Urinary bladder (tissue), 4 donors: ENCODE measurements at places on chromosomes 4 and X. TPM values are rescaled to one million over a fixed set of nuclear protein-coding genes. Genes with fewer than 3 reads are reported as not detected.

GRCh38 chr4:37693450-37694190 is 7.4 kb upstream of the RELL1 start:
- DNase-seq = no peak

CPZ gene
- polyA plus RNA-seq = 54.1 TPM

GRCh38 chrX:15653961-15654360 is 10.6 kb downstream of the CLTRN start:
- no peak for DNase-seq

C4orf50 gene
- 0.04 TPM for polyA plus RNA-seq

ITIH6 gene
- polyA plus RNA-seq = 0.01 TPM

GRCh38 chr4:120874792-120875774 is 47.4 kb downstream of the PRDM5 start:
- no peak for DNase-seq

GAGE12H gene
- polyA plus RNA-seq = not detected

GRCh38 chrX:47507153-47507867 is 24.3 kb upstream of the ZNF41 start:
- DNase-seq = no peak

CDKL5 gene
- 3.0 TPM for polyA plus RNA-seq

- no peak for DNase-seq
These were observed 115.7 kb upstream of the FAM9B start for GRCh38 chrX:9149501-9150245.

DNA sequence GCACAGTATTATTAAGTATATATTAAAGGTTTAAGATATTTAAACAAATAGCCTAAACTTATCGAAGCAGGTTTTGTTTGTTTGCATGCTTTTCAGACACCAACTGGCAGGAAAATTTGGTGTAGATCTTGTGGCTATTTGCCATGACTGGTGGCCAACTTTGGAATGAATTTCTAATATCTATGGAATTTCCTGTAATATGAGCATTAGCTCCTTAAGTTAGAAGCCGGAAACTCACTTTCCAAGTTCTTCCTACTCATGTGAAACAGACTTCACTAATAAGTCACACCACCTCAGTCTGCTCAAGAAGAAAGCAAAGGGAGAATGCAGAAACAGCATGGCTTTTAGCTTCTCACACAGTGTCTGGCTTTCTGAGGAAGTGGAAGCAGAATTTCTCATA is 563.9 kb downstream of the GRXCR1 start:
- DNase-seq = no peak

GRCh38 chrX:33339219-33339618 is 127.9 kb upstream of the DMD start:
- no peak for DNase-seq

DNA sequence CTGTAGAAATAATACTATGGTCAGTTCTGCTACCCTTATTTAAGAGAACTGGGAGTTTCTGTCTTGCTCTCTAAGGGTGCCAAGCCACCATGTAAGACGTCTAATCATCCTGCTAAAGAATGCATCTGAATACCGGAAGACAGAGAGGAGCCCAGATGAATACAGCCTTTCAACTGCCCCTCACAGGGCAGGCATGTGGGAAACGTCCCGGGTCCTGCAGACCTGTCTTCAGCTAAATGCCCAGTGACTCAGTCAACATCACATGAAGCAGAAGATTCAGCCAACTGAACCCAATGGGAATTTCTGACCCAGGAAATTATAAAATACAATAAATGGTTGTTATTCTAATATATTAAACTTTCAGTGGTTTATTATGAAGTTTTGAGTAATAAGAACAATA is 2141.0 kb upstream of the AGA start:
- DNase-seq = no peak

GRCh38 chr4:180698550-180699195 is 1544.5 kb upstream of the TENM3 start:
- no peak for DNase-seq

- no peak for DNase-seq
These were observed 199.5 kb downstream of the MID1IP1 start for GRCh38 chrX:39000802-39001201.

MAGEA2B gene
- not detected for polyA plus RNA-seq
